Lower leg skin (tissue), 4 donors: ENCODE measurements at places on chromosomes 1 and 21.
A peak's percentile ranks its signal among the peaks of the same experiment; 100 is the strongest.

- no peak for DNase-seq
Observed at GRCh38 chr1:211479624-211480023, 12.3 kb downstream of the RD3 start.

DNA sequence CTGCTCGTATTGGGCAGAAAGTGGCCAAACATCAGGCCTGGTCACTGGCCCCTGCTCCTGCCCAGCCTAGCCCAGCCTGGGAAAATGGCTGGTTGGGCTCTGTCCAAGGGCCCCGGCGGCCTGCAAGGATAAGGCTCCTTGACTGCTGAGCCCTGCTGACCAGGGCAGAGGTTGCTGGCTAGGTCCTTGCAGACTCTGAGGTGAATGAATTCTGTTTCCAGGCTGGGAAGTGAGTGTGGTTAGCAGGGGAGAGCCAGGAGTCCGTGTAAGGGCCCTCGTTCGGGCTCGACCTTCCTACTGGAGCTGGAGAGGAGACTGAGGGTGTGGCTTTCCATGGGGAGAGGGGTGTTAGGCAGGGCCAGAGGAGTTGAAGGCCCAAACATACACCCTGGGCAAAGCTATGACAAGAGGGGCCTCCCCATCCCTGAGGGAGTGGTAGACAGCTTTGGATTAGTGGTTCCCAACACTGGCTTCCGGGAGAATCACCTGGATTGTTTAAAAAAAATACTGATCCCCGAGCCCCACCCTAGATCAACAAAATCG, 20.6 kb downstream of the CSF1 start:
- peak; percentile 94 for DNase-seq

GRCh38 chr1:201094832-201095231, 17.4 kb downstream of the CACNA1S start:
- no peak for DNase-seq

- no peak for DNase-seq
Observed at GRCh38 chr1:173255214-173255813, 48.2 kb upstream of the TNFSF4 start.
